ENCODE measurements at places on chromosomes 3 and 15.

DNA sequence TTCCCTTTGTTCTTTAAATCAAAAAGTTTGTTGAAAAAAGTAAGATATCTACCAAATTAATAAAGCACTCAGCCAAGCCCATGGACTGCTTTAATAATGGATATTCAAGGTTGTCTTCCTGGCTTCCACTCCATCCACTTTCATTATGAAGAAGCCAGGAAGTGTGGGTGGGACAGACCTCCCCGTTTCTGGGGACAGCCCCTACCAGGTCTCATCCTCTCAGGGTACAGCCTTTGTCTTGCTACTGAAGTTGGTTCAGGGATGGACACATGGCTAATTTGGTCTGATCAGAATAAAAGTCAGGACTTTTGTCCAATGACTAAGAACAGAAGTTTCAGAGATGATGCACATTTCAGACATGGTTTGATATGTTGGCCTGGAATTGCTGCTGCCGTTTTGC is 32.6 kb downstream of the CCNB2 start:
- no peak for DNase-seq

GRCh38 chr15:40229956-40230355 is 8.9 kb upstream of the PAK6 start:
- DNase-seq, result no peak

DNA sequence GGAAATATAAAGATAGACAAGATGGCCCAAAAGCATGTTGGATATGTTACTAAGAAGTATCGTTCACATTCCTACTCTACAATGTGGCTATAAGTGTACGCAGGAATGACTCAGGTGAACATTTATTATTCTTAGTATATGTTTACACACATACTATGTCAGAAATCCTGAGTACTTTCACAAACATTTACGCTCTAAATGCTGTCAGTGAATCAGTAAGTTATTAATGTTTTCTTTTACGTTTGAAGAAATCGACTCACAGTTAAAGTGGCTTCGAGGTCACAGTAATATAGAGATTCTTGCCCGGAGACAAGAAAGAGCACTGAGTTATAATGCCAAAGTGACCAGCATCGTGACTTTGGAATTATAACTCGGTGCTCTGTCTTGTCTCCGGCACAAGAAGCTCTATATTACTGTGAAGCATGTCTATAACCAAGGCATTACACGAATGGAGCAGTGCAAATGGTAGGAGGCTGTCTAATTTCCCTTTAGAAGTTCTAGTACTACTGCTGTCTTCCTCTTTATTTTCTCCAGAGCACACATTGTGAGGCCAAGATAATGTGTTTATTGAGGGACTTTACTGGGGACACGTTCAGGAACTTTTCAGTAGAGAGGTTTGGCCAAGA is 61.8 kb upstream of the P3H2 start:
- DNase-seq, result peak; percentile 68

GRCh38 chr3:149653136-149653535 is 4.7 kb downstream of the WWTR1 start:
- DNase-seq, result no peak

DNA sequence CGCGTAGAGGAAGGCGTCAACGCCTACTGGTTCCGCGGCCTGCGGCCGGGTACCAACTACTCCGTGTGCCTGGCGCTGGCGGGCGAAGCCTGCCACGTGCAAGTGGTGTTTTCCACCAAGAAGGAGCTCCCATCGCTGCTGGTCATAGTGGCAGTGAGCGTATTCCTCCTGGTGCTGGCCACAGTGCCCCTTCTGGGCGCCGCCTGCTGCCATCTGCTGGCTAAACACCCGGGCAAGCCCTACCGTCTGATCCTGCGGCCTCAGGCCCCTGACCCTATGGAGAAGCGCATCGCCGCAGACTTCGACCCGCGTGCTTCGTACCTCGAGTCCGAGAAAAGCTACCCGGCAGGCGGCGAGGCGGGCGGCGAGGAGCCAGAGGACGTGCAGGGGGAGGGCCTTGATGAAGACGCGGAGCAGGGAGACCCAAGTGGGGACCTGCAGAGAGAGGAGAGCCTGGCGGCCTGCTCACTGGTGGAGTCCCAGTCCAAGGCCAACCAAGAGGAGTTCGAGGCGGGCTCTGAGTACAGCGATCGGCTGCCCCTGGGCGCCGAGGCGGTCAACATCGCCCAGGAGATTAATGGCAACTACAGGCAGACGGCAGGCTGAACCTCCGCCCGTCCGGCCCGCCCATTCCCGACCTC is 4.1 kb downstream of the ISLR2 start:
- DNase-seq, result no peak

- DNase-seq, result peak; percentile 26
Observed at GRCh38 chr3:44045476-44046275, 196.0 kb upstream of the TOPAZ1 start.

DNA sequence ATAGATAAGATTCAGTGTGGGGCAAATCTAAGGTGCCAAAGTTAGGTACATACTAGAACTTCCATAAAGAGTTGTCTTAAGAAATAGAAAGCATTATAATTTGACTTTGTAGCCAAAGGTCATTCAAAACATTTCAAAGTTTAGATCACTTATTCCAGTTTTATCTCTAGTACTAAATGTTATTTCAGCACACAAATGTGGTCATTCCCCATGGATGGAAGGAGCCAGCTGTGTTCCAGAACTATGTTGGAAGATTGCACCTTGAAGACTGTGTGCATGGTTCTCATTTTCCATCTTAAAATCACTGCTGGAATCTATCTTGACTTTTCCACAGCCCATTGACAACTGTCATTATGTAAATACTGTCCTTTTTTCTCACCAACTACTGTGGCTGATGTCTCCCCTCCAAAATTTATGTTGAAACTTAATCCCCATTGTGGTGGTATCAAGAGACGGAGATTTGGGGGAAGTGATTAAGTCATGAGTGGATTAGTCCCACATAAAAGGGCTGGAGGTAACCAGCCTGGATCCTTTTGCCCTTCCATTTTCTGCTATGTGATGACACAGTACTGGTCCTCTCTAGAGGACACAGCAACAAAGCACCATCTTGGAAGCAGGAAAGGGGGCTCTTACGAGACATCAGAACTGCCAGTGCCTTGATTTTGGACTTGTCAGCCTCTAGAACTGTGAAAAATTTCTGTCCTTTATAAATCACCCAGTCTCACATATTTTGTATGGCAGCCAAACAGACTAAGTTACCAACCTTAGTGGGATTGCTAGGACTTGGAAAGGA is 24.0 kb downstream of the TGFBR2 start:
- DNase-seq, result no peak

- no peak for DNase-seq
Observed at GRCh38 chr3:52153389-52154096, 680 bp downstream of the POC1A start.

DNA sequence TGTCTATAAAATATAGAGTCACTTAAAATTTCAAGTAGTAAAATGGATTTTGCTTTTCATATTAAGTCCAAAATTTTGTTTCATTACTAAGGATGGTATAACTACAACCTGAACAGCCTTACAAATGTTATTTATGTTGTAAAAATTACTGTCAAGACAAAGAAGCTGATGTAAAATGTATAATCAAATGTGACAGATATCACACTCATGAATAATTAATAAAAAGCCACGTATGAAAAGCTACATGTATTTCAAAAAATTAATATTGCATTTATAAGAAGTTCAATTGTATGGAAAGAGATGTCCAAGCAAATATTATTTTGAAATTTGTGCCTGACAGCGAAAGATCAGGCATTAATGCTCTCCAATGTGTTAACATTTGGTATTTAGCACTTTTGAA is 48.9 kb downstream of the KBTBD8 start:
- DNase-seq, result no peak

DNA sequence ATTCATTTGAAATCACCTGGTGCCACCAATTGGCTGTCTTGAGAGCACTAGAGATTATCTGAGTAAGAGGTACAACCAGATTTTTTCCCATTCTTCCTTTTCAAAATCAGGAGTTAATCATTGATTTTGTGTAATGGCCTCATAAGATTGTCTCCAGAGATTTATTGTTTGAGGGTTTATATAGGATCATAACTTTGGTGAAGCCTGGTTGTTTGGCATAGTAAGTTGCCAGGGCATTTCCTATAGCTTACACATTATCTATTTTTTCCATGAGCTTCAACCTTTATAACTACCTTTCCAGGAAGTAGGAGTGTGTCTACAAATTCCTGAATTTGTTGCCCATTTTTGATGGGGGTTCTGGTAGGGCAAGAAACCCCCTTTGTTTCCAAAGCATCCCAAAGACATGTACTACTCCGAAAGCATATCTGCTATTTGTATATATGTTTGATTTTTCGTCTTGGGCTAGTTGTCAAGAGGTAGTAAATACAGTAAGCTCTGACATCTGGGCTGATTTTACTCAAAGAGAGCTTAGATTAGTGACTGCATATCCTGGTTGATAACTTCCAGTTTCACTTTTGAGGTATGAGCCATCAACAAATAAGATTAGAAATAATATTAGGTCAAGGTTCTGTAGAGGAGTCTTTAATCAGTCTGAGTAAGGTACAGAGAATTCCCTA is 11.7 kb upstream of the PRR23B start:
- DNase-seq, result no peak

DNA sequence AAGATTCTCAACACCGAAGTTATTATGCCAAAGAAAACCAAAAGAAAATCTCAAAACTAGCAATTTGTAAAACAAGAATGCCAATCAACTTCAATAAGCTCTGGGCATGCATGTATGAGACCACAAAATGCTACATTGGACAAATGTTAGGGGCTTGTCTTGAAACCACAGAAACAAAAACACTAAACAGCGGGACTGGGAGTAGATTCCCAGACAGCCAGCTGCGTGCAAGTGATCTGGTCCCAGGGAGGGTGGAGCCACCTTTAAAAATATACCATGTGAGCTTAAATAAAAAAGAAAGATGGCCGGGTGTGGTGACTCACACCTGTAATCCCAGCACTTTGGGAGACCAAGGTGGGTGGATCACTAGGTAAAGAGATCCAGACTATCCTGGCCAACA is 163.6 kb upstream of the PRICKLE2 start:
- peak; percentile 54 for DNase-seq

GRCh38 chr15:69921626-69922619 is 175.8 kb downstream of the TLE3 start:
- DNase-seq, result no peak

DNA sequence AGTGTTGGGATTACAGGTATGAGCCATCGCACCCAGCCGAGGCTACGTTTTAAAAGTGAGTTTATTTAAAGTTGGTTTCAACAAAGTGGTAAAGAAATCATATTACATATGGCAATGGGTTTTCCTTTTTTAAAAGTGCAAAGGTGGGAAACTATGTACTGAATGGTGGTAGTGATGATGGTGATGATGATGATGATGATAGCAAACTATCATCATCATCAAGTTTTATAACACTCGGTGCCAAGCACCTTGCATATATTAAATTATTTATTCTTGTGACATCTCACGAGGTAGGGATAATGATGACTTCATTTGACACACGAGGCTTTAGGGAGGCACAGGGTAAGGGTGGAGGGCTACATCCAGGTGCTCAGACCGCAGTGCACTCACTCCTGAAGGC is 64.3 kb downstream of the BDH1 start:
- no peak for DNase-seq

GRCh38 chr3:13427662-13428603 is 7.8 kb upstream of the NUP210 start:
- DNase-seq, result no peak

GRCh38 chr3:161042023-161042501 is 63.1 kb downstream of the B3GALNT1 start:
- DNase-seq, result peak; percentile 86

GRCh38 chr3:30751610-30752299 is 142.7 kb downstream of the GADL1 start:
- DNase-seq, result peak; percentile 26

DNA sequence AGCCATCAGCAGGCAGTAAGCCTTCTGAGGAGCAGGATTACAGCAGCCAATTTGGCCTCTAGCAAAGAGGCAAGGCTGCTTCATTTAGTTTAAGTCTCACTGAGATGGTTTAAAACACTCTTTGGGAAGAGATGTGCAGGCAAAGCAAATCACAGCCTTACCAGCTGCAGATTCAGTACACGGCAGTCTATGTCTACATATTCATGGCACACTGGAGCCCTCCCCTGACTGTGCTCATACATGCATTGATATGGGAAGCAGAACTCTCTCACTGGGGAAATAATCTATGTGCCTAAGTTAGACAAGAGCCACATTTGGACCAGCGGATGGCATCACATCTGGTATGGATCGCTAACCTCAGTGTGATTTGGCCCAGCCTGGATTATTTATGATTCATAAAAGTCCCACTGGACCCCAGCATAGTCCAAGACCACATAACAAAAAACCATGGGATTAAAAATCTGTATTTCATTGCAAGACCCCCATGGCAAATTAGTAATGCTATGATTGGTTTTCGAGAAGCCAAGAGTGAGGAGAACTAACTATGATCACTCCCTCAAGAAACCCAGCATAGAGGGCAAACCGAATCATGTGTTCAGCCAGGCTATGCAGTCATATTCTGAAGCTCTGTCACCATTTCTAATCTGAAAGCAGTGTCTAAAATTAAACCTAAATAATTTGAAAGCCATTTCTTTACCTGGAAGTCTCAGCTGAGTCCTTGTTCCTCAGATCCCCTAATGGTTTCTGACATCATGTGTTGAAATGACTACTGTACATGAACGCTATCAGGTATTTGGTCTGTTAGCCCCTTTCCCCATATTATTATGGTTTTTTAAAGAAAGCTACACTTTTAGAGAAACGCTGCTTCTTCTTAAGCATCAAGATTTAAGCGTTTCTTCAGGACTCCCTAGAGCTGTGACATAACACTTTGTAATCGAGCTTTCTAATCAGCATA is 1.2 kb downstream of the PRICKLE2 start:
- DNase-seq, result peak; percentile 26

DNA sequence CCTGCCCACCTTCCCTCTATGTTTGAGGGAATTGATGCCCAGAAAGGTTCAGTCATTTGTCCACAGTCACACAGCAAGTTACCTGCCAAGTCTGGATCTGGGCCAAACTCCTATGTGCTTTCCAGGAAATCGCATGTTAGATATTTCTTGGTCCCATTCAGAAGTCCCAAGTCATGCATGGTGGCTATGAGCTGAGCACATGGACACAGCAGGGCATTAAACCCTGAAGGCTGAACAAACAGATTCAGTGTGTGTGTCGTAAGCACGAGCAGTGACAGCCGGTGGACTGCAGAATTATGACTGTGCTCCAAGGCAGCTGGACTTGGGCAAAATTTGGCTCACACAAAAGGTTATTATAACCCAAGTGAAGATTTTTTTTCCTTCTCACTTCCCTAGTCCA is 11.4 kb upstream of the SLC6A6 start:
- DNase-seq, result peak; percentile 71

GRCh38 chr15:84826369-84826823 is 9.2 kb downstream of the ALPK3 start:
- DNase-seq, result no peak

- peak; percentile 84 for DNase-seq
Observed at GRCh38 chr3:192819001-192819569, 91.7 kb upstream of the FGF12 start.

All from astrocyte (in vitro differentiated cells and primary cell).